ENCODE measurements at places on chromosomes 2 and 18. TPM values are rescaled to one million over a fixed set of nuclear protein-coding genes. Genes with fewer than 3 reads are reported as not detected.

Gene TANC1
- total RNA-seq: 24.4 TPM

Gene PRKAG3
- total RNA-seq: not detected

Gene LIMS3
- 3.1 TPM for total RNA-seq

Gene SP3
- total RNA-seq: 93.2 TPM

- peak; percentile 9 for DNase-seq
Observed at GRCh38 chr18:70931942-70932814, 643.3 kb downstream of the SOCS6 start.

DNA sequence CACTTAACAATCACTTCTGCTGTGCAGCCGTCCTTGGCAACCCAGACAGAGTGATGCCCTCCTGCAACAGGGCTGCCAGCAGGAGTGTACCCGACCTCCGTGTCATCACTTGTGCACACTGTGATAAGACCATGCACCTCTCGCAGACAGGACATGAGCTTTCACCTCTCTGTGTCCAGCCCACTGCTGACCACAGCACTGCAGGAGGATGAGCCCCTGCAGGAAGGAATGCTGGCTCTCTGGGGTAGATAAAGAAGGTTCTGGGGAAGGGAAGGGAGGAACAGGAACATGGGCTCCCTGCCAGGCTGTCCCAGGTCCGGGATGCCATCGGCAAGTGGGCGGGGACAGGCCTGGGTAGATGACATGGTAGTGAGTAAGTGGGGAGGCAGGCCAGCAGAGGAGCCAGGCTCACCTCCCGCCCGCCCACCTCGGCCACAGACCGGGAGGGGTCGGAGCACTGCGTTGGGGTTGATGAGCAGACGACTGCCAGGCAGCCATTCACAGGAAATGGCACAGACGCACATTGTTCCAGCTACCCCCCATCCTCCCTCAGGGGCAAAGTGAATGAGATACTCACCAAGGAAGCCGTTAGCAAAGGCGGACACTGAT, 18.6 kb upstream of the COL6A3 start:
- DNase-seq: peak; percentile 100

DNA sequence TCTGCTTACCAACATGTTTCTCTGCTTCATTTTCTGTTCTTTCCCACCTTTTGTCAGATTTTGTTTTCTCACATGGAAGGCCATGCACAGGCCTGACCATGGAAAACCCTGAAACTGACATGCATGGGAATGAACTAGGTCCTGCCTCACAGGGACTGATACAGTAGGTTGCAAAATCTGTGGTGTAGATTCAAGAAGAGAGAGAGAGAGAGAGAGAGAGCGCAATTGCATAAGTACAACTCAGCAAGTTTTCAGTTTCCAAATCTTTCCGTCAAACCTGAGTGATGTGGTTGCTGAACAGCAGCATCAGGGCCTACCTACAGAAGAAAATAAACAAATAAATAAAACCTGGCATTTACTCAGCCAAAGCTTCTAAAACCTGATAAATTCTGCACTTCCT, 87.5 kb upstream of the RNF152 start:
- DNase-seq: no peak

DNA sequence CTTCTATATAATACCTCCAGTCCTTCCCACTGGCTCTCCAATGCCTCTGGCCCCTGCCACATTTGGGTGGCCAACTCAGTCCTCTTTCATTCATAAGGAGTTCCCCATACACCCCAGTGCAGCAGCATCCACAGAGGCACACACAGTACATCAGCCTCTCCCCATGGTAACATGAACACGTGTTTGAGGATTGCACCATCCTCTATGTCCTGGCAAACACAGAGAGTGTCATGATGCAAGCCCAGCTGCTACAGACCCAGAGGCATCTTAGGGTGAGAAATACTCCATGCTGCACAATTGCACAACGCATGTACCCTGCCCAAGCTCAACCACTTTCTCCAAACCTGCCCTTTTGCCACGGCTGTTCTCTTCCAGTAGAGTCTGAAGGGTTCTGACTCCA, 11.5 kb downstream of the IGFBP5 start:
- peak; percentile 90 for DNase-seq

- no peak for DNase-seq
Observed at GRCh38 chr2:147679191-147679954, 165.5 kb upstream of the ACVR2A start.

DNA sequence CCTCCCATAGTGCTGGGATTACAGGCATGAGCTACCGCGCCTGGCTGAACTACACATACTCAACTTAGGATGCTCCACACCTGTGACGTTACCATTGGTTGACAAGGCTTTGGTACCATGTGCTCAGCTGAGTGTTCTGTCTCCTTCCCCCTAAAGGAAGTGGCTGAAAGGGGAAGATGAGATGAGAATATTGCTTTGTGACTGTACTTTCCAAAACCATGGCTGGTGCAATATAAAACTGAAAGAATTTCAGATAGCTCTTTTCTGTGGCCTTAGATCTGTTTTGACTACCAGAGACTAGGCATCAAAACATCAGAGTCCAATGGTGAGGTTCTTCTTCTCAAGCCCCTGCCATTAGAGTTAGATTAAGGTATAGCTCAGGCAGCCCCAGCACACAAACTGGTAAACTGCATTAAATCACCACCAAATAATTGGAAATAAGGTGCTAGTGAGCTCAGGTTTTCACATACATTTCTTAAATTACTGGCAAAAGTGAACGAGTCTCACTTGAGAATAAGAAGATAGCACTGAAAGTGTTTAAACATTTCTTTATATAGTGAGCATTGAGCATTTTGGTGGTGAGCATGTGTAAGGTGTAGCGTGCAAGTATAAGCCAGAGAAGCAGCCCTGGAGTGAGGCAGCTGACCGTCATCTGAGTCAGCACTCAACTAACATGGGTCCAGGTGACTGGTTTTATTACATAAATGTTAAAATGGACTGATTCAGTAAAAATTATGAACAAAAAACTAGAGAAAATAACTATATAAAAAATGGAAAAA, 113.5 kb upstream of the FZD5 start:
- DNase-seq: no peak

DNA sequence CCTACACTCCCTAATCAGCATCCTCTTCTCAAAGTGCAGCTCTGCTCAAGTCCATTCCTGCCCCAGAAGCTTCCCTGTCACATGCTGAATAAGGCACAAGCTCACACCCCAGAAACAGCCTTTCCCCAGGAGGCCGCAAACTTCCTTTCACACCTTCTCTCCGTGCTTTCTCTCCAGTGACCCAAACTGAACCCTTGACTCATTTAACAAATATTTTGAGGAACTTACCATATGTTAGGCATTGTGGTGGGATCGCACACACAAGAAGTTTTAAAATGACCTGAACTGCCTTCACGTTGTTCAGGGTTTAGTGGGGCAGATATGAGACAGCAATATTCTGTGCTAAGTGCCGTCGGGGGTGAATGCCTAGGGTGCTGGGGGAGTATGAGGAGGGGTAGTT, 161.3 kb downstream of the INSIG2 start:
- DNase-seq: peak; percentile 92

- DNase-seq: peak; percentile 26
Observed at GRCh38 chr2:110866045-110866444, 133.7 kb downstream of the ACOXL start.

DNA sequence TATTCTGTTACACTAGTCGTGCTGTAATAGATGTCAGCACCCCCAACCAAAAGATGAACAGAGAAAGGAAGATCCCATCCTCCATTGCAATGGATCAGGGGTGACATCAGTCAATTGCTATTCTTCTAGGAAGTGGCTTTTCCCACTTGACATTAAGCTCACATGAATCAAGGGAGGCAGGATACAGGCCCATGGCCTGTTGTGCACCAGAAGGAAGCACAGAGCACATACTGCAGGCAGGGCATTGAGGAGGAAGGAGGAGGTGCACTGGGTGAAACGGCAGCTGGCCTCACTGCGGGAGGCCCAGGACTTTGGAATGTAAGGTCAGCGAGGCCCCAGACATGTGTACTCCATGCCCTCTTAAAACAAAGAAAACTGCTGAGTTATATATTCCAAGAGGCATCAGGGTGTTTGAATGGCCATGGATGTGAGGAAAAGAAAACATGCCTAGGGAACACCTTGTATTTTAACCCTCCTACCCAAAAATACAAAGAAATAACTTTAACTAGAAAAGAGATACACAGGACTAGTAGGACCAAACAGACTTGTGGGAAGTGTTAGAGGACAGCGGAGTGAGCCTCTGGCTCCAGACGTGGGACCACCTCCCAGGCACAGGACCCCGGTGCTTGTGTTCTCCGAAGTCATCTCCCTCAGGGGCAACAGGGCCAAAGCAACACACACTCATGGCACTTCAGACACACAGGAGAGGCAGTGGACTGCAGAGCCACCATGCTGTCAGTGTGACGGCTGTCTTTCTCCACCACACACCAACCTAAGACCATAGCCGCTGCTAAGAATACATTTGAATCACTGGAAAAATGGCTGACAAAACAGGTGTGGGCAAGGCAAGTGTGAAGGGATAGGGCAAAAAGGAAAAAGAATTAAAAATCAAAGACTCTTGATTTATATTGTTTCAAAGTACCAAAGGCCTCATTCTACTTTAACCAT, 51.4 kb upstream of the RIOK3 start:
- DNase-seq: peak; percentile 72

GRCh38 chr2:29761278-29761677, 160.1 kb downstream of the ALK start:
- no peak for DNase-seq

DNA sequence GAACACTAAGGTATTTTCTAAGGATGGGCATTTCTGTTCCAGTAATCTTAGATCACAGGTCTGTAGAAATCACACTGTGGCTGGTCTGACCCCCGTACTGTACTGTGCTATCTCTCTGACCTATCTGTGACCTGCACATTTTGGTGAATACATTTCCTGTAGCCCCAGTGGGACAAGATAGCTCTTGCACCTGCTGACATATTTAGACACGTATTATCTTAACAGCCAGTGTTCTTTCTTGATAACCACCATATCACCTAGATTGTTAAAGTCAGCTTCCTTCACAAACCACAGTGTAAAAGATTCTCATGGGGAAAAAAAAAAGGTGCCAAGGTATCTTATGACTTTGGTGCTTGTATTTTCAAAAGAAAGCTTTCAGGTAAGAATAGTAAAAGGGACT, 39.8 kb upstream of the TMEM247 start:
- no peak for DNase-seq

DNA sequence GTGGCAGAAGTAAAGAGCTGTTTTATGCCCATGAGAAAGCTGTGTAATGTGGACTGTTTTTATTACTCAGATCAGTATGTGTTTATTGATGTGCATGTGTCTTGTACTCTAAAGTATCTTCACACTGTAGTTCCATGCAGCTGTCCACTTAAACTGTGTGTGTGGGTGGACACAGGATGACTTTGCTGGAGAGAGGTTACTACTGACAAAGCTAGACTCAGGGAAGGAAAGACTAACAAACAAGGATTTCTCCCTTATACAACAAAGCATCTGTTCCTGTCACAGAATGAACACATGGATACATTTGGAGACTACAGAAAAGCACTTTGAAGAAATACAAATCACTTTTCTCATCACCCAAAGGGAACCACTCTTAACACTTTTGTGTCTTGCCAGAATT, 10.0 kb downstream of the FHOD3 start:
- DNase-seq: peak; percentile 44

- no peak for DNase-seq
Observed at GRCh38 chr2:232299084-232299483, 79.5 kb upstream of the ALPP start.

DNA sequence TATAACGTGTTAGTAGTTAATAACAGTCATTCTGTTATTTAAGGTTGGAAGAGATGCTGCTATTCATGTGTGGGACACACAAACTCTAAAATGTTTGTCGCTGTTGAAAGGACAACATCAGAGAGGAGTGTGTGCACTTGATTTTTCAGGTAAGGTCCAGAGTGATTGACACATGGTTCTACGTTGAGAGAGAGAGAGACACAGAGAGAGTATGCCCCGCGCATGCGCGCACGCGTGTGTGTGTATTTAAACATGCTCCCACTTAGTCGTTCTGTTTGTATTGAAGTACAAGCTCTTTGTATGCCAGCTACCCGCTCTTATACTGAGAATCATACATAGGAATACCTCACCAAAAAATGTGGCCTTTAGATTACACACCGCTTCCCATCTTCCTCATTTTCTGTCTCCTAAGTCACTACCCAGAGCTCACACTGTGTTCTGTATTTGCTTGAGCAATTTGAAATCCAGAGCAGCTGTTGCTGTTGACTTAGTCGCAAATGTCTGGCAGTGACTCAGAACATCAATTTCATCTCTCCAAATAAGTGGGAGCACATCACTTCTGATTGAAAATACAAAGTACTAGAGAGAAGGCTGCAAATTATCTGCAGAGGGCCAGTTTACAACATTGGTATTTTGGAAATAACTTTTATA, 148.1 kb downstream of the EML6 start:
- no peak for DNase-seq

- peak; percentile 13 for DNase-seq
Observed at GRCh38 chr2:3126911-3127621, 250.6 kb downstream of the EIPR1 start.

GRCh38 chr2:64203858-64204632, 59.8 kb upstream of the PELI1 start:
- DNase-seq: peak; percentile 73

DNA sequence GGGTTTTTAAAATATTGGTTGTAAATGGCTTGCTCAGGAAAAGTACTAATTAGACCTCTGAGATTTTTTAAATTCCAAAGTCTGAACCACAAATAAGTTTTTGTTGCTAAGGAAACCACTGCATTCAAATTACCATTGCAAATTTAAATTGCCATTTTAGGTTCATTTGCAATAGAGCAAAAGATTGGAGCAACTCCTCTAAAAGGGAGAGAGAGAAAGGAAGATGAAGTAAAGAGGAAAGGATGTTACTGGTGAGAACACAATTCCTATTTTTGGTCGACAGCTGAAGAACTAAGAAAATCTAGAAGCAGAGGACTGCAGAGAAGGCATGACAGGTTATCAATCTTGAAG, 74.9 kb downstream of the FOXI3 start:
- no peak for DNase-seq

GRCh38 chr2:43082903-43083677, 143.3 kb downstream of the ZFP36L2 start:
- peak; percentile 44 for DNase-seq

DNA sequence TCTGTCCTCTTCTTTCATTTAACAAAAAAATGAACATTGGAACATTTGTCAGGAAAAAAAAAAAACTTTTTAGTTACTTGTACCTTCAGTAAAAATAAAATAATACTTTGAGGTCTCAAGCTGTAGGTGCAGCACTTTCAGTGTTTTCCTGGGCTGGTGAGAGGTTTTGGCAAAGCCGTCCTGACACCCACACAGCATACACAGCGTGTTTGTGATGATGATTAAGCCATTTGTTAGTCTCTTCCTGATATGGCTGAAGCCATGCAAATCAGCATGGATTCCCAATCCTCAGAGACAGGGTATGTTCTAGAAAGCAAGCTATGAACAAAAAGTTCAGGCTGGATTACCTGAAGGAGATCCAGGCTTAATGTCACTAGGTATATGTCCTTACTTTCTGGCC, 236.8 kb downstream of the ZNF516 start:
- no peak for DNase-seq

- no peak for DNase-seq
Observed at GRCh38 chr18:63987743-63988142, 17.9 kb downstream of the SERPINB8 start.

Data from RPMI7951 (cell line).